Renal cortex interstitium (tissue), 15 donors: ENCODE measurements at places on chromosomes 2 and 18.

GRCh38 chr2:190343536-190344275, at the start of gene INPP1:
Gene INPP1 (plus strand): TSS chr2:190343589. CDS start chr2:190360103, 16,514 bp downstream.
- peak; percentile 41 for DNase-seq

- DNase-seq, result no peak
These were observed 41.0 kb downstream of the LPIN2 start for GRCh38 chr18:2971741-2972552.

- DNase-seq, result no peak
These were observed 44.5 kb downstream of the DOCK10 start for GRCh38 chr2:224997802-224998201.

DNA sequence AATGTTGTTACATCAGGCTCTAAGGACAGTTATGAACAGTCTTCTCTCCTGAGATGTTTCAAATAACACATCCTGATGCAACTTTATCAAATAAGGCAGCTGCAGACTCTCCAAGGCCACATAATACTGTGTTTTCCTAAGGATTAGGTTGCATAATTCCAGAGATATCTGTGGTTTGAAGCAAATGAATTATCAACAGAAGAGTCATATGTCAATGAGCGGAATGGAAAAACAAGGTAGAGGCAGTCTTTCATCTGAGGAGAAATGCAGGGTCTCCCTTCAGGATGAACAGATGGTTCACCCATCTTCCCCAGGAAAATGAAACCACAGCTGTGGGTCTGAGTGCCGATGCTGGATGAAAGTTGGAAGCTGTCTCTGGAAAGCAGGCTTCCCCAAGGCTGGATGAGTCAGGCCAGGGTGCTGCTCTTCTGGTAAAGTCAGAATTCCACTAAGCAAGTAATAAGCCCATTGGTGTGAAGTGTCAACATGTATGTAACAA, 22.2 kb downstream of the LYG1 start:
- no peak for DNase-seq

DNA sequence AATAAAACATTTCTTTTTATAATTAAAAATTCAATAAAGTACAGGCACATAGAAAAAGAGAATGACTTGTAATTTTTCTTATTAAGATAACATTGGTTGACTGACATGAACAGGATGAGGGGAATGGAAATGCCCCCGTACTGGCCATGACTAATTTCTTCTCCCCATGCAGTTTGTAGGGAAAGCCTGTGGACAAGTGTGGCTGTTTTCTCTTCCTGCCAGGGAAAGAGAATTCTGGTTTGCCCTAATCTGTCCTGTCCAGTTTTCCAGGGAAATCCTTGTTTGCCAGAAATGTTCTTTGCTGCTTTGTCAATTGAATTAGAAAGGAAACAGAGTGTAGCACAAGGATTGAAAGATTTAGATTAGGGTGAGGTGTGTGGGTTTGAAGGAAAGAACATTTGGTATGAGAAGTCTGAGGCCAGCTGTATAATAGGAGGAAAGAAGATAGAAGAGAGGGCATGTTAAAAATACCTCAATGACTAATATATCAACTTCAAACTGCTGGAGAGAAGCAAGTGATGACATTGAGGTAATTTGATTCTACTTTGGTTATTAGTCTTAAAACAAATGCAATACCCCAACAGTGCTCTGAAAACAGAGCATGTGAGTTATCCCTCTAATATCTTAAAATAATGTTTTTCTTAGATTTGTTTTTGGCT, 593.9 kb upstream of the ZNF804A start:
- DNase-seq, result no peak

DNA sequence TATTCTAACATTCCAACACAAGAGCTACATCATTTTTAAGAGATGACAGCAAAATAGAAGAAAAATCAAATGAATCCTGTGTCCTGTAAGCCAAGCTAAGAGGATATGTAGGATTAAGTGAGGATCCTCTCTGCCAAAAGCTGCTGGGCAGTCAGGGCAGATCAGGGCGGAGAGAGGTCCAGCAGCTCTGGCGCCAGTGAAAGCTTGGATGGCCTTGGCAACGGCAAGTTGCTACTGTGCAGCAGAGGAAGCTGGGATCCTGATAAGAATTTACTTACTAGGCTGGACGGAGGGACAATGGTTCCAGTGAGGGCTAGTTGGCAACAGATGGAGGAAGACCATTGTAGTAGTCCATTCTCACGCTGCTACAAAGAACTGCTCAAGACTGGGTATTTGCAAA, 391.5 kb downstream of the XIRP2 start:
- no peak for DNase-seq

- DNase-seq, result no peak
These were observed 44.5 kb downstream of the PKDCC start for GRCh38 chr2:42092084-42092996.

- no peak for DNase-seq
These were observed 53.4 kb upstream of the GAREM2 start for GRCh38 chr2:26119521-26119920.

- peak; percentile 31 for DNase-seq
These were observed 470.6 kb upstream of the MEX3C start for GRCh38 chr18:51668101-51668500.

- no peak for DNase-seq
These were observed 11.9 kb upstream of the REG3A start for GRCh38 chr2:79171348-79171958.

GRCh38 chr2:72813841-72814240, 12.0 kb downstream of the EXOC6B start:
- no peak for DNase-seq

- DNase-seq, result no peak
These were observed 125.1 kb downstream of the SLC39A10 start for GRCh38 chr2:195782156-195782555.

GRCh38 chr2:26976237-26976636, 5.8 kb downstream of the MAPRE3 start:
- no peak for DNase-seq

DNA sequence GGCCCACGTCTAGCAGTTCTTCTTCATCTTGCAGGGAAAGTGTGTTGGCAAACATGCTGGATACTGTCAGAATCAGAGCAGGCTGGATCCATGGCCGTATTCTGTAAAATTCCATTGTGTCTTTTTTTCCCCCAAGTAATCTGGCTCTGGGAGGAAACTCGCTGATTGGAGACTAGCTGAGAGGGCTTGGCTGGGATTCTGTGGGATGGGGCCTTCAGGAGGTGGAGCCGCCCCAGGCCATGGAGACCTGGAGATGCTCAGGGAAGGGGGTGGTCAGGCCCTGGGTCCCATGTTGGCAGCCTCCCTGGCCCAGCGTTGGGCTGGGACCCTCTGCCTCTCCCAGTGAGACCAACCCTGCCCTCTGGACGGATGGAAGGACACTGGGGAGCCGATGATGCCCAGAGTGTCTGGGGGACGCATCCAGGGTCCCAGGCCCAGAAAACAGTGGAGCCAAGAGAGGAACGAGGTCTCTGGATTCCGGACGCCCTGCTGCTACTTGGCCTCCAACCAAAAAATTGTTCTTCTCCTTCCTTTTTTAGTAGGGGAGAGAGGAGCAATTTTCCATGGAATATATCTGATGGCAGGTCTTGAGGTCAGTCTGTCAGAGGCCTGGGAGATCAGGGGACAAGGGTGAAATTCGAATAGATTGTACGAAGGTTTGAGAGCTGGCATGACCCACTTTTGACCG, 114.5 kb downstream of the AGAP1 start:
- no peak for DNase-seq

DNA sequence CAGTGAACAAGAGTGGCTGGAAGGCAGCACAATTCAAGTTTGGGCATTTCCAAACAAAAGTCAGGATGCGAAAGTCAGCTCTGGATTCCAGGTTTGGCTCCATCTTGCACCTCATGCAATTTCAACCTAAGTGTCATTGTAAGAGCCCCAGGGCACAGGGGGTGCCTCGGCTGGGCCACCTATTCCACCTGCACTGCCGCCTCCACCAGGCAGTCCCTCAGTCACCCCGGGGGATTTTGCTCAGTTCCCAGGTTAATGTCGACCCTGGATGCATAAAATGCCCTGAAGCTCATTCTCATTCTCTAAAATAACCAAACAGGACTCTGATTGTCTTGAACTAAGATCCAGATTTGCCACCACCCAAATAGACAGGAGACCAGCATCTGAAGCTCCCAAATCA, 77.6 kb downstream of the EDAR start:
- DNase-seq, result no peak

DNA sequence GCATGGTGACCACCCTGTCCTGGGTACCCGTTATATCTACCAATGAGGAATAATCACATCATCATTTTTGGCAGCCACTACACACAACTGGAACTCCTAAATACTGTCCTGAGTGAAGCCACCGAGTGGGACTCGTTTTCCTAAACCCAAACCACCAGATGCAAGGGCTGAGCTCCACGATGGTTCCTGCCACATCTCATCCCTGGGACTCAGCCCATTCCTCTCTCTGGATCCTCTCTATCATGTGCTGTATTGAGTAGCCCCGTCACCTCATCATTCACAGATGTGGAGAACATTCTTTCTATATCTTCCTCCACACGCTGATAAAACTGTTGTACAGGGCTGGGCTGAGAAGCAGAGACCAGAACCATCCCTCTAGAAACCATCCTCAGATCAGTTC, 79.4 kb upstream of the SMAD7 start:
- DNase-seq, result no peak

DNA sequence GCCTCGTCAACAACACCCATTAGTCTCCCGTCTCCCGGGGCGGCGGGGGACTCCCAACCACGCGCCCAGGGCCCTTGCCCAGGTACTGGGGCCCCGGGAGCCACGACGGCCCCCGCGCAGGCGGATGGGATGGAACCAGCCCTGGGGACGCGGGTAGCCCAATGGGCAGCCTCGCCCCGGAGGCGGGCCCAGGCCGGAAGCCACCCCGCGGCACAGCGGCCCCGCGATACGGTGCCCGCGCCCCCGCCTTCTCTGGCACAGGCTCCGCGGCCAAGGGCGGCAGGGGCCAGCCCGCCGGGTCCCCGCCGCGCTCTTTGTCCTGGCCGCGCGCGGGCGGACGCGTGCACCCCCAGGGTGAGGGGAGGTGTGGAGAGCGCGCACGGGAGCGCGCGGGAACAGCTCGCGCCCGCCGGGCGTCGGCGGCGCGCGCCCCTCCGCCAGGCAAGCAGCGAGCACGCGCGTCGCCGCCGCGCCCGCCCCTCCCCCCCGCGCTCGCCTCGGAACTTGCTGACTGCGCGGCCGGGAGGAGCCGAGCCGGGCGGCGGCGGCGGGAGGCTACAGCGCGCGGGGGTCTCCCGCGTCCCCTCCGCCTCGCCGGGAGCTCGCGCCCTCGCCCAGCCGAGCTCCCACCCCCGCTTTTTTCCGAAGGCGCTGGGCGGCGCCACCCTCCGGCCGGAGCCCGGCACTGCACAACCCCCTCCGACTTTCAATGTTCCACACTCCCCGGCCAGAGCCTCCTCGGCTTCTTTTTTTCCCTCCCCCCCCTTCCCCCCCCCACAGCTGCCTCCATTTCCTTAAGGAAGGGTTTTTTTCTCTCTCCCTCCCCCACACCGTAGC, at the start of gene UBE2E3:
Gene UBE2E3 (plus strand): TSS at position 500 of the 837 bp plus-strand sequence. CDS start 1,438 bp downstream, outside the sequence.
- DNase-seq, result peak; percentile 66

DNA sequence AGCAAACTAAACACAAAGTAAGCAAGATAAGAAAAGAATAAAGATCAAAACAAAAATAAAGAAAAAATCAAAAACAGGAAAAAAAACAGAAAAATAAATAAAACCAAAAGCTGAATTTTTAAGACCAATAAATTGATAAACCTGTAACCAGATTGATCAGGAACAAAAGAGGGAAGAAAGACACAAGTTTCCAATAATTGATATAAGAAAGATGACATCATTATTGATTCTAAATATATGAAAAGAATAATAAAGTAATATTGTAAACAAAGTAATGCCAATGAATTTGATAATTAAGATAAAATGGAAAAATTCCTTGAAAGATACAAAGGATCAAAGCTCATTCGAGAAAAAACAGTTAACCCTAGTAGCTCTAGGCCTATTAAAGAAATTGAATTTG, 394.6 kb upstream of the LRATD1 start:
- DNase-seq, result no peak

- DNase-seq, result no peak
These were observed 101.1 kb downstream of the HS1BP3 start for GRCh38 chr2:20549691-20550348.

DNA sequence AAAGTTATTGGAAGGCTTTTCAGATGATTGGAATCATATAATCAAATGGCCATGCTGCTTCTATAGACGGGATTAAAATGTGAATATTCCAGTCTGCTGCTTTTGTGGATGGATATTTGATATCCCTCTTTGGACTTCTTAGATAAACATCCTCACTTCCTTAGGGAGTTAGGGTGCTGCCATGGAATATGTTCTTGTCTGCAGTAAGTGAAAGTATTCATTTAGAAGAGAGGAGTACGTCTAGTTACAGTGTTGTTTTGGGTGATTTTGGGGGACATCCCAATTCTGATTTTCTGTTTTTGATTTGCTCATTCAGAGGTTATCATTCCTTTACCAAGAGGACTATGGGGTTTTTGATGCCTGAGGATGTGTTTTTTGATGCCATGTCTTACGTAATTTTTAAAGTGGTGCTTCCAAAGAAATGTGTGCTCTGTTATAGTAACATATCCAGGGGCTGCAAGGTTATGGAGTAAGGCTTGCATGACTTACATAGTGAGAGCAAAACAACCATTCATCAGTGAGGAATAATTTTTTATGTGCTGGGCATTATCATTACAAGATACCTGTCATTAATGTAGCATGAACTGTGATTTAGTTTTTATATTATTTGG, 33.6 kb downstream of the ASXL3 start:
- no peak for DNase-seq

DNA sequence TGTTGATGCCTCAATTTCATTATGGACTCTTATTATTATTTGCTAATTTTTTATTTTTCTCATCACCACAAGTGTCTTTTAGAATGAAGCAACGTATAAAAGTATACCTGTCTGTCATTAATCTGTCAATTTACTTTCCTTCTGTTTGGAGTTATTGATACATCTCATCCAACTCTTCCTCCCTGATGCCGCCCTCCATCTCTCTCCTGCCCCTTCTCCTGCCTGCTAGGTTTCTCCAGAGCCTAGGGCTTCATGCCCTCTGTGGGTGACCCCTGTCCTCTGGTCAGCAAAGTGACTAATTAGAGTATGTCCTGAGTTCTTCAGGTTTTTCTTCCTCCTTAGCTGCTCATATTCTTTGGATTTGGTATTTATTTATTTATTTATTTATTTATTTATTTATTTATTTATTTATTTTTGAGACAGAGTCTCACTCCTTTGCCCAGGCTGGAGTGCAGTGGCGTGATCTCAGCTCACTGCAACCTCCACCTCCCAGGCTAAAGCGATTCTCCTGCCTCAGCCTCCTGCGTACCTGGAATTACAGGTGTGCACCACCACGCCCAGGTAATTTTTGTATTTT, 162.5 kb upstream of the MYCN start:
- DNase-seq, result no peak

DNA sequence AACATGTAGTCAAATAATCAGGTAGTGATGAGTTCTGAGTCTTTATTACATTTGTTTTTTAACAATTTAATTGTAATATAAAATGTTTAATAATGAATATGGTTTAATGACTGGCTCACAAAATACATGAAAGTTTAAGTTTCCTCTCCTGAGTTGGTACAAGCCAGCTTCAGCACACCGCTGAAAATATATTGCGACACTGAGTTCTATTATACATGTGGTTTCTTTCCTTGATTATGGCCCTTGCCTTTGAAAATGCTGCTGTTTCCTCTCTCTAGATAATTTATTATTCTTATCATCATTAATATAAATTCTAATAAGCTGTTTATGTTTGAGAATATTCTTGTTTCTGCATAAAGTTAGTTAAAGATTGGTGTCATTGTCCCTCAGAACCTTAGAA, 249.3 kb downstream of the PARD3B start:
- DNase-seq, result no peak

GRCh38 chr18:52435301-52435700, 95.3 kb downstream of the DCC start:
- no peak for DNase-seq

GRCh38 chr18:13580351-13580750, 146.0 kb downstream of the FAM210A start:
- no peak for DNase-seq
